Stimulated activated CD8-positive, alpha-beta memory T cell treated with anti-CD3 and anti-CD28 coated beads, Interleukin-4, amount 100 ng/mL, for 1 hour (primary cell): ENCODE measurements at places on chromosomes 2 and 18.

- DNase-seq = no peak
These were observed 63.0 kb downstream of the STK25 start for GRCh38 chr2:241445426-241445825.

- DNase-seq = no peak
These were observed 323.1 kb downstream of the CTNNA2 start for GRCh38 chr2:79835911-79836310.

- DNase-seq = no peak
These were observed 75.2 kb downstream of the KLHL29 start for GRCh38 chr2:23460228-23460627.

- no peak for DNase-seq
These were observed 141.7 kb downstream of the DIS3L2 start for GRCh38 chr2:232103140-232103737.

GRCh38 chr2:119683074-119683712, 4.2 kb downstream of the TMEM177 start:
- no peak for DNase-seq
